ENCODE measurements at places on chromosomes 5 and 9.
A peak's percentile ranks its signal among the peaks of the same experiment; 100 is the strongest.

DNA sequence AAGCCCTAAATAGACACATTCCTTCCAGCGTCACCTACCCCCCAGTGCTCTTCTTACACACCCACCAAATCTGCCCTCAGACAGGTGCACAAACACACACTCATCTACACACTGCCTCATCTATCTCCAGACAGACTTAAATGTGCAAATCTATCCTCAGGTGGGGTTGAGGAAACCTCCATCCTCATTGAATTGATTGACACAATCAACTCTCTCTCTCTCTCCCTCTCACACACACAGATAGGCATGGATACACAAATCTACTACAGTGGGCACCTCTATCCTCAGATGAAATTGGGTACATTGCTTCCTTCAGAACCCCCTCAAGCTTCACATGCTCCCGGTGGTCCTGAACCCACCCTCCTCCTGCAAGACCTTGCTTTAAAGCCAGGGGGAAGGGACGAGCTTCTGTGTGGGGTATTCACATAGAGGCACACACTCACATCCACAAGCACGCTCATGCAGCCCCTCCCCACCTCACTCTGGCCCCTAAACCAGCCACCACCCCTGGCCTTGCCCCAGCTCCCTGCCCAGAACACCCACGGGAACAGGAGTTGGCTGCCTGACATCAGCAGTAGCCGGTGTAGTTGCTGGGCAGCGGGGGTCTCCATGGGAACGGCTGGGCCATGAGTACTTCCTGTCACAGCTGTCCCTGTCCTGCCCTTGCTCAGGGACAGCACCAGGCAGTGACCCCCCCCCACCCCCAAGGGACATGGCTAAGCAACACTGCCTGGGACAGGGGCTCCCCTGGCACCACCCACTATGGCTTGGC is 22.8 kb downstream of the PCDH1 start:
- DNase-seq, result no peak

DNA sequence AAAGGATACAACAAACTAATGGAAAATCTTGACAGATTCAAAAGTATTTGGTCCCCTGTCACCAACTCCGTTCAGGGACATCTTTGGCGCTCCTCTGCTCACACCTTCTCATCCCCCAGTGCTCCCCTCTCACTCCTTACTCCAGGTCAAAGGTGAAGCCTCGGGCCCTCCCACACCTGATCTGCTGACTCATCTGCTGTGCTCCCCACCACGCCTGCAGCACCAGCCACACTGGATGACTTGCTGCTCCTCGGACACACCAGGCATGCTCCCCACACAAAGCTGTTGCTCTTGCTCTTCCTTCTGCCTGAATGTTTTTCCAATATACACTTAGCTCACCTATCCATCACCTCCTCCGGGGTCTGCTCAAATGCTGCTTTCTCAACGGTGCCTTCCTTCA is 123.4 kb downstream of the ESM1 start:
- DNase-seq, result no peak

- DNase-seq, result no peak
These were observed 33.8 kb downstream of the ZNF131 start for GRCh38 chr5:43154469-43154868.

DNA sequence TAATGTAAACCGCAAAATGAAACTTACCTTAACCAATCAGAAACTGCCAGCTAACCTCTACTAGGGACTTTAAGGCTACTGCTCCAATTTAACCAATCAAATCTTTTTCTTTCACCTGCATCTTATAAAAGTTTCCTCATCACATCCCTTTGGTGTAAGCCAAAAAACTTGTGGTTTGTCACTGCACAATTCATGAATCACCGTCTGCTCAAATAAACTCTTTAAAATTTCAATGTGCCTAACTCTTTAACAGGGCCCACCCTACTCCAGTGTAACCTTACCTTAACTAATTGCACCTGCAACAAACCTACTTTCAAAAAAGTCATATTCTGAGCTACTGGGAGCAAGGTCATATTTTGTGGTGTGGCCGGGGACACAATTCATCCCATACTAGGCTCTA is 172.2 kb upstream of the GRAMD2B start:
- no peak for DNase-seq

- DNase-seq, result no peak
These were observed 176.7 kb downstream of the MED10 start for GRCh38 chr5:6201631-6202030.

GRCh38 chr5:98933445-98934072 is 4.8 kb upstream of the CHD1 start:
- no peak for DNase-seq

DNA sequence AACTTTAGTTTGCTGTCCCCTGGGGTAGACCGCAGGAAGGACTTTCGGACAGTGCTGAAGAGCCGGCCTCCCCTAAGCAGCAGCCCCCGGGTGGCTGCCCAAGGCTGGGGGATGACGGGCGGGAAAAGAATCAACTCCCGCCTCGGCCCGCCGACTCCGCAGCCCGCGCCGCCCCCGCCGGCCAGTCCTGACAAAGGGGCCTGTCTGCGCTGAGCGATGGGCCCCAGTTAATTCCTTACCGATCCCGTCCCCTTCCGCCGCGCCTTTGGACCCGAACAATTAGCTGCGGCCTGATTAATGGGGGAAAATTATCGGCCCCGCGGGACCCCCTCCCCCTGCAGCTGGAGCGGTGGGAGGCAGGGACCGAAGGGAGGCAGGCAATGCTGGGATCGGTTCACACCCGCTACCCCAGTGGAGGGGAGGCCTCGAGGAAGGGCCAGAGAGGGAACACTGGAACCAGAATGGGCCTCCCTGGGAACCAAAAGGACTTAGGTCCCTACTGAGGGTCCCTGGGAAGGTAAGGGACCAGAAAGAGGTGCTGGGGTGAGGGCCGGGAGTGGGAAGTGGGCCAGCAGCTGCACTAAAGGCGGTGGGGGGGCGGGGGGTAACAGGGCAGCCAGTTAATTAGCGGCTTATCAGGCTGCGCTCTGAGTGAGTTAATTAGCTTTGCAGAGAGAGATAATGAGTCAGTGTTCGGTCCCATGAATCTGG is 4.2 kb downstream of the ARID3C start:
- no peak for DNase-seq

- DNase-seq, result no peak
These were observed 182.9 kb upstream of the RFX3 start for GRCh38 chr9:3708751-3709150.

- DNase-seq, result no peak
These were observed 87.6 kb upstream of the IFNE start for GRCh38 chr9:21569721-21570120.

- DNase-seq, result peak; percentile 71
These were observed 5.9 kb downstream of the ABCA2 start for GRCh38 chr9:137021979-137022661.

DNA sequence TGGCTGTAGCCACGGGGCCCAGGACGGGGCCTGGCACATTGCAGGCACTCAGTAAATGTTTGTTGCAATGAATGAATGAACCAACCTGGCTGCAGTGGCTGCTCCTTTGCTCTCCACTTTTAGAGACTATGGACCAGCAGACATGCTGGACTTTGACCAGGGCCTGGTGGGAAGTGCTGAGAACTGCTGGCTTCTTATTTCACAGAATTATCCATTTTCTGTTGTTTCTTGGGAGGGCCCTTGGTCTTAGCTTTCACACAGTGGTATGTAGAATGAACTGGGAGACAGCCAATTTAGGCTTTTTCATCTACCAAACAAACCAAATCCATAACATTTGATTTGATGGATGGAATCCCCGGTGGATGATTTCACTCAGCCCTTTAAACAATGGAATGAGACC is 78.0 kb upstream of the LHFPL2 start:
- no peak for DNase-seq

DNA sequence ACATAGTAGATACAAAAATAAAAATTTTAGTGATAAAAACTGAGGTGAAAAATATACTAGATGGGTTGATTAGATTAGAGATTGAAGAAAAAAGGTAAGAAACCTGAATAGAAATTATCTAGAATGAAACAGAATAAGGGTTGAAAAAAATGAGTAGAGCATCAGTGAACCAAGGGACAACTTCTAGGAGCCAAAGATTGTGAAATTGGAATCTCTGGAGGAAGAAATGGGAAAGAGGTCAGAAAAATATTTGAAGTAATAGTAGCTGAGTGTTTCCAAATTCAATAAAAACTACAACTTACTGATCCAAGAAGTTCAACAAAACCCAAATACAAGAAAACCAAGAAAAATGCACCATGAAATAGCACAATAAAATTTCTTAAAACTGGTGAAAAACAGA is 116.6 kb upstream of the STARD4 start:
- DNase-seq, result no peak

DNA sequence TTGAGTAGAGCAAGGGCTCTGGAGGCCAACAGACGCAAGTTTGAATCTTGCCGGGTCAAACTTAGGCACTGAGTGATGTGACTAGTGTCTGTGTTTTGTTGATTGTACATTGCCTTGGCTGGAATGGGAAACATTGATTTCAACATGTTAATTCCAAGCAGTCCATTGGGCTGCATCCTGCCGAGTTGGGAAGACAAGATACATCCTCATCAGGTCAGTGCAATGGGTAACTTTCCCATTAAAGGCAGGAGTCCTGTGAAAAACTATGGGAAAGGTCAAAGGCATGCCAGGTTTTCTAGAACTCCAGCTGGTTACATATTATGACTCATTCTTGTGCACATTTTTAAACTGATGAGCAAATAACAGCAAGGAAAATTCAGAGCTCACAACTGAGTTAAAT is 126.5 kb upstream of the ABCA1 start:
- DNase-seq, result no peak

GRCh38 chr5:59800347-59800893 is 93.1 kb downstream of the PDE4D start:
- DNase-seq, result no peak

- no peak for DNase-seq
These were observed 86.5 kb upstream of the PLPP1 start for GRCh38 chr5:55621229-55621628.

- no peak for DNase-seq
These were observed 44.6 kb downstream of the PIP5K1B start for GRCh38 chr9:68749579-68750159.

Measured in stimulated activated CD4-positive, alpha-beta T cell treated with anti-CD3 and anti-CD28 coated beads, Interleukin-4, amount 100 ng/mL, for 4 hours (primary cell).